ENCODE measurements at places on chromosomes 16 and 17.

GRCh38 chr16:19173649-19174383 is 5.8 kb downstream of the SYT17 start:
- no peak for DNase-seq

- no peak for DNase-seq
Observed at GRCh38 chr16:66269617-66270332, 96.7 kb upstream of the CDH5 start.

GRCh38 chr17:67245694-67246402 is 852 bp upstream of the HELZ start:
- no peak for DNase-seq

GRCh38 chr16:761625-762513 is 1.3 kb downstream of the MSLN start:
- no peak for DNase-seq

- no peak for DNase-seq
Observed at GRCh38 chr17:1022278-1023024, 25.5 kb downstream of the TIMM22 start.

- DNase-seq, result no peak
Observed at GRCh38 chr16:85477801-85478363, 135.2 kb upstream of the GSE1 start.

DNA sequence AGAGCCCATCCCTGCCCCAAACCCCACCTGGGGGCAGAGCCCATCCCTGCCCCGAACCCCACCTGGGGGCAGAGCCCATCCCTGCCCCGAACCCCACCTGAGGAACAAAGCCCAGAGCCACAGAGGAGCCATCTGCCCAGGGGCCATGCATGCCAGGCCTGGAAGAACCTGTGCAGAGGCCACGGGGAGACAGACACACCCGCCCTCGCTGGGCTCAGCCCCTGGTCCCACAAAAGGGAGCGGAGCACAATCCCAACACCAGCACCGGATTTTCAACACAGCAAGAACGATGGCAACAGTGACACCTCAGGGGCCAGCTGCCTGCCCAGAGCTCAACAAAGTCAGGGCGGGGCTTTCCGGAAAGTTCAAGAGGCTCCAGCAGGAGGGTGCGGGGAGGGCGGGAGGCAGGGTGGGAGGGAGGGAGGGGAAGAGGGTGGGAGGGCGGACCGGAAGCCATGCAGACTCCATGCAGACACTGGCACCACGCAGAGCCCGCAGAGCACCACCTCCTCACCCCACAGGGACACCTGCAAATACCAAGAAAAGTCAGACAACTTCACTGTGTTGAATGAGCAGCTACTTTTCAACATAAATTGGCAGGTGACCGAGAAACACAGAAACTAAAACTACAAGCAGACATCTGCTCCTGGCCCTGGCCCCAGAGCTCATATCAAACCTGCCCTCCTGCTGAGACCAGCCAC is 27.9 kb upstream of the C16orf95 start:
- no peak for DNase-seq

DNA sequence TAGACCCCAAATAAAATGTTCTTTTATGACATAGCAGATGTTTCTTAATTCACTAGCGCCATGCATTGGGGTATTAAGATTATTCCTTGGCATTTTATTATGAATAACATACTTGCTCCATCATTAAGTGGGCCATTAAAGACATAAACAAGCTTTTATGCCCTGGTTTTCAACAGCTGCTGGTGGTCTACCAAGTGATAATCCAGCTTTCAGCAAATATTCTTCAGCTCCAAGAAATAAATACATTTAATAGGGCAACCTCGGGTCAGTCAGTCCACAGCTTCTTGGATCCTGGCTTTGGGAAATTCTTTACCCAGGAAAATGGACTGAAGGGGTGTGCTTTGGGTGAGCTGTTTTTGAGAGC is 217.3 kb upstream of the IRX3 start:
- no peak for DNase-seq

DNA sequence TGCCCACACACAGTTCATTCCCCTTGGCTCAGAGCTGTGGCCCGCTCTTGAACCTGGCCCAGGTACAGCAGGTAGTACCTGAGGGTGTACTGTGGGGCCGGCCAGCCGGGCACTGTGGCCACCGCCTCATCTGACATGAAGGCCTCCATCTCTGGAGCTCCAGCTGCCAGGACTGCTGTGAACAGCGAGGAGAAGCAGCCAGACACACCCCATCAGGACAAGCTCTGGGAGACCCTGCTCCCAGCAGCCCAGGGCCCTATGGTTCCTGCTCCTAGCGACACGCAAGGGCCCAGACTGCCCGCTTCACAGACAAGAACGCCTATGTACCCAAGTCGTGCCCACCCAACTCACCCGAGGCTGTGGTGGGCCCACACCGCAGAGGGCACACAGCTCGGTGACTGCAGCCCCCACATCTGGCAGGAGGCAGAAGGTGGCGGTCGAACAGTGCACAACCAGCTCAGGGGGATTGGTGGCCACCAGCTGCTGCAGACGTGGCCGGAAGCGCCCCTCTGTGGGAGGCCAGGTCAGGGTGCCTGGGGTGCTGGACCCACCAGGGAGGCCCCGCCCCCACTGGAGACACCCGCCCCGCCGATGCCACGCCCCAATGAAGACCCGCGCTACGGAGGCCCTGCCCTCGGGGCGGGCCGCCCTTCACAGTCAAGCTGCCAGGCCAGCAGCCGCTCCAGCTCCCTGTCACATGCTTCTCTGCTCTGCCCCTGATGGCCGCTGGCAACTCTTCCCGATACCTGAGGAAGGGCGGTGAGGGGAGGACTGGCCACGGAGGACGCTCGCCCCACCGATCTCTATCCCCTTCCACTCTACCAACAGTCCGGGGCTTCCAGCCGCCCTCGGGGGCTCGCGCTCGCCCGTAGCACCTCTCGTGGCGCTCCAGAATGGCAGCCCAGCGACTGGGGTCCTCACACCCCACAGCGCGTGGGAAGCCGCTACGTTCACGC is 1.1 kb upstream of the STUB1 start:
- DNase-seq, result peak; percentile 8

DNA sequence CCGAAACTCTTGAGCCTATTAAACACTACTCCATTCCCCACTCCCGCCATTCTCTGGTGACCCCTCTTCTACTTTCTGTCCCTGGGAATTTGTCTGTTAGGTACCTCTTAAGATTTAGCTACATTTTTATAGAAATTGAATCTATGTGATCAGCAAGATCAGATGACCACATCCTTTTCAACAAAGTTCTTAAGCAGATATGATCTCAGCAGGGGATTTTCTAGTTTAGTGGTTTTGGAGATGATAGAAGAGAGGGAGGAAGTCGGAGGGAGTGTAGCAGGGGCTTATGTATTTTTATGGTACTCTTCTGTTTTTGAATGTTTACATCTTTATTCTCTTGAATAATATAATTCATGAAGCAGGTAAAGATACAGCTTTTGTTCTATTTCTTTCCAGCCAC is 40.8 kb downstream of the RPA1 start:
- DNase-seq, result no peak

DNA sequence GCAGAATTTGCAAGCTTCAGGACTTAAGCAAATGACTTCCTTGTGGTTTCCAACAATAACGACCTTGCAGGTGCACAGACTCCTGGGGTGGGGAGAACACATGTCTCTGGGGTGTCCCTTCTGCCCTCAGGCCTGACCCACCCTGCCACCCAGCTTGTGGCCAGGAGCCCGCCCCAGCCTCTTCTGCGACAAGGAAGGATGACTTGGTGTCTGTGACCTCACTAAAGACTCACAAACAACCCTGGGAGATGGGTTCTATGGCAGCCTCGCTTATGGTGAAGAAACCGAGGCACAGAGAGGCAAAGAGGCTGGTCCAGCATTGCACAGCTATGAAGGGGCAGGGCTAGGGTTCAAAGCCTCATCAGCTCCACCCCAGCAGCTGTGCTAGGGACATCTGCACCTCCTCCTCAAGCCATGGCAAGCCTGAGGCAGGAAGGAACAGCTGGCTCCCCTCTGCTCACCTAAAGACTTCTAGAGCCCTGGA is 2.6 kb downstream of the ATP2A3 start:
- DNase-seq, result no peak

- DNase-seq, result no peak
Observed at GRCh38 chr17:70310221-70310672, 140.9 kb downstream of the KCNJ2 start.

GRCh38 chr16:242281-242680 is 7.7 kb downstream of the FAM234A start:
- no peak for DNase-seq

GRCh38 chr16:21260870-21261791 is 17.0 kb downstream of the CRYM start:
- DNase-seq, result peak; percentile 44

GRCh38 chr17:81713004-81713555 is 996 bp downstream of the SLC25A10 start:
- DNase-seq, result no peak

GRCh38 chr16:89344846-89345611 is 127.5 kb downstream of the ZNF778 start:
- DNase-seq, result no peak

DNA sequence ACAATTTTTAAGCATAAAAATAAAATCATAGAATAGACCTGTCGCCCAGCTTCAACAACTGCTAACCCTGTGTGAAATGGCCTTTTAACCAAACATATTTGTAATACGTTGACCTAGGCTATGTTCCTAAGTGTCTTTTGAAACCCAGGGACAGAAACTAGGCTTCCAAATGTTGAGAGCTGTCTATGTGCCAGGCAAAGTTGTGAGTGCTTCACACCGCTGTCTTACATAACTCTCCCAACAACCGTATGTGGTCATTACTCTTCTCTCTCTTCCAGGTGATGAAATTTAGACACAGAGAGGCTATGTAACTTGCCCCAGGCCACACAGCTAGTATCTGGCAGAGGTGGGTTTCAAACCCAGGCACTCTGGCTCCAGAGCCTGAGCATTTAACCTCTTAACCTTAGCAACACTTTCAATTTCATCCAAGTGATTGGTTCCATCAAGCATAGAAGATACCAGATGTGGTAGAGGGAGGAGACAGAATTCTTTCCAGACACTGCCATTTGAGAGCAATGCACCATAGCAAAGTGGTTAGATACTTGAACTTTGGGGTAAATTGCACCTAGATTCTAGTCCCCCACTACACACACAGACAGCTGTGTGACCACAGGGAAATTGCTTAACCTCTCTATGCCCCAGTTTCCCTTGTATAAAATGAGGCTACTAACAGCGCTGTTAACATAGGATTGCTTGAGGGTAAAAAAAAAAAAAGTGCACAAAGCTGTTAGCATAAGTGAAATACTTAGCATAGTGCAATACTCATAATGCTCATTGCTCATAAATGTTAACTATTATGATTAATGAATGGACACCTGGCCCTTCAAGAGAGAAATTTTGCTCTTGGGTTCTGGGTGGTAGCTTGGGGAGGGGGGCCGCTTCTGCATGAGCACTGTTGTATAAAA is 160.6 kb downstream of the IRX3 start:
- no peak for DNase-seq

DNA sequence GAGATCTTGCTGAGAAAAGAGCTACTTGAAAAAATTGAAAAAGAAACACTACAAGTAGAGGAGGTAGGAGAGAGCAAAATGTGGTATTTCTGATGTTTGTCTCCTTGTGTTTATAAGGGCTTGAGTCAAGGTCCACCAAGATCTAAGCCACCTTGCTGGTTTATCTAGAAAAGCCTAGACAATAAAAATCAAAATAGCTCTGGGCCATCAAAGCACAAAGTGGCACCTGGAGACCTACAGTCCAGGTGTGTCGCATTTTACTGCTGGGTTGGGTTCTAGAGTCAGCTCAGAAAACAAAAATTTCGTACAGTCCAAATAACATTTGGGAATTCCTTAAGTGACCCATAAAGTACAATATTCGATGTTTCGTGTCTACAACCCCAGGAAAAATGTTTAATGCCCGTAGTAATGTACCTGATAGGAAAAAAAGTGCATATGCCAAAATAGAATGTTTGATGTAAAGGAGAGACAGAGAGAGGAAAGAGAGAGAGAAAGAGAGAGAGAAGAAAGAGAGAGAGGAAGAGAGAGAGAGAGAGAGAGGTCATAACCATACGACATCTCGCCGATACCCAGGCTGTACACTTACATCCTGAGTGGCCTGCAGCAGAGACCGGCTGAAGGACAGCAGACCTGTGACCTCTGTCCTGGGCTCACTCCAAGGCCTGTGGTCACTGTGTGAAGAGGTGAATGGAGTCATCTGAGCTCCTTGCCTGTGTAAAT is 27.1 kb downstream of the PRSS54 start:
- DNase-seq, result no peak

- DNase-seq, result no peak
Observed at GRCh38 chr16:3149630-3150345, 15.0 kb downstream of the ZNF213 start.

- DNase-seq, result no peak
Observed at GRCh38 chr17:10516065-10516464, 2.3 kb downstream of the MYH1 start.

- DNase-seq, result no peak
Observed at GRCh38 chr16:30786115-30786935, 680 bp downstream of the ZNF629 start.

DNA sequence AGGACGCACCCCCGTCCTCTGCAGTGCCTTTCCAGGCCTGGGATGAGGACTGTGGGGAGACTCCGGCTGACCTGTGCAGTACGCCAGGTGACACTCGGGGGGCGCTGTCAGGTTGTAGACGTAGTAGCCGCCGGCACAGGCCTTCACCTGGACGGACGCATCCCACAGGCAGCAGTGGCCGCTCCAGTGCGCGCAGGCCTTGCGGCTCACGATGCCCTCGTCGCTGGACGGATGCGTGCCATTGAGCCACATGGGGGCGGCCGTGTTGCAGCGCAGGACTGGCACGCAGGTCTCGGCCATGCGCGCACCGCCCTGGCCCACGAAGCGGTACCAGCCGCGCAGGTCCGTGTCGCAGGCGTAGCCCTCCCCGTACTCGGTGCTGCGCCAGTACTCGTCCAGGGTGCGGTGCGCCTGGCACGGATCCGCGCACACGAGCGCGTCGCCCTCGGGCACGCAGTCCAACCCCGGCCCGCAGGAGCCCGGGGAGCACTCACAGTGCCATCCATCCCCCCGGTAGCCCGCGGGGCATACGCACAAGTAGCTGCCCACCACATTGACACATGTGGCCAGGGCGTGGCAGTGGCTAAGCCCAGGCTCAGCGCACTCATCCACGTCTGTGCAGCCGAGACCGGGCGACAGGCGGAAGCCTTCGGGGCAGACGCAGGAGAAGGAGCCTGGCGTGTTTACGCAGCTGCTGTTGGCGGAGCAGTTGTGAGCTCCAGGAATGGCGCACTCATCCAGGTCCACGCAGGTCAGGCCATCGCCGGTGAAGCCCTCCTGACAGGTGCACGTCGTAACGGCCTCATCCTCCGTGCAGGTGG is 3.9 kb downstream of the UMOD start:
- DNase-seq, result no peak

DNA sequence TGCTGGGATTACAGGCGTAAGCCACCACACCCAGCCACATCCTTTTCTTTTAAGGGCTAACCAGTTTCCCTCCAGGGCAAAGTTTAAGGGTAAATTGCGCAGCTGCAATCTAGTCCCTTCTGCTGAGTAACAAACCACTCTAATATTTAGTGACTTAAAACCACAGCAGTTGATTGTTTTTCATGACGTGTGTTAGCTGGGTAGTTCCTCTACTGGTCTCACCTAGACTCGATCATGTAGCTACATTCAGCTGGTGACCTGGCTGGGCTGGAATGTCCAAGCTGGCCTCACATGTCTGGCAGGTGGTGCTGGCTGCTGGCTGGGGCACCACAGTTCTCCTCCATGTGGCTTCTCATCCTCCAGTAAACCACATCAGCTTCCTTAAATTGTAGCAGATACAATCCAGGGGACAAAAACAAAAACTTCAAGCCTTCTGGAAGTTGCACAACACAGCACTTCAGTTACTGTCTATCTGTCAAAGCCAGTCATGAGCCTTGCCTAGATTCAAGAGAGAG is 75.5 kb downstream of the GPRC5B start:
- no peak for DNase-seq

- no peak for DNase-seq
Observed at GRCh38 chr17:8806253-8806925, 7.2 kb upstream of the MFSD6L start.

All from fibroblast of skin of left biceps (primary cell).